Muscle of leg (tissue), 16 donors: ENCODE measurements at places on chromosomes 6 and 20.

DNA sequence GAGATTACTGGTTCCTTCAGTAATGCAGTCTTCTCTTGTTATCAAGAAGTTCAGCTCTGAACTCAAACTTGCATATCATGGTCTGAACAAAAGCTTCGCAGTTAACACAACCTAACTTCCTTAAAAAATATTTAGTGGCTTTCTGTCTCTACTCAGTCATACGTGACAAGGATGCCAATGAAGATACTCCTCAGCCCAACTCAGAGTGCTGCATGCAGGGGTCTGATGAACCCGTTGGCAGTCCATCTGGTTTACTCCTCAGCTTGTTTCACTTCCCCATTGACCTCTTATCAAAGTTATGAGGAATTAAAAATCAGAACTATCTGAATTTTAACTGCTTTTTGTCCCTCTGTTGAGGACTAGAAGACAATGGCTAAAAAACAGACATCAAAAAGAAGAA is 56.6 kb upstream of the RIN2 start:
- DNase-seq = peak; percentile 20

- peak; percentile 76 for DNase-seq
Measured at GRCh38 chr6:33744001-33744848, 2.5 kb downstream of the IP6K3 start.

GRCh38 chr20:32518593-32519380 is 66.3 kb downstream of the NOL4L start:
- peak; percentile 57 for DNase-seq

- DNase-seq = no peak
Measured at GRCh38 chr6:105459864-105460263, 57.0 kb upstream of the PREP start.
